ENCODE measurements at places on chromosomes 1 and 21.
A peak's percentile ranks its signal among the peaks of the same experiment; 100 is the strongest.

DNA sequence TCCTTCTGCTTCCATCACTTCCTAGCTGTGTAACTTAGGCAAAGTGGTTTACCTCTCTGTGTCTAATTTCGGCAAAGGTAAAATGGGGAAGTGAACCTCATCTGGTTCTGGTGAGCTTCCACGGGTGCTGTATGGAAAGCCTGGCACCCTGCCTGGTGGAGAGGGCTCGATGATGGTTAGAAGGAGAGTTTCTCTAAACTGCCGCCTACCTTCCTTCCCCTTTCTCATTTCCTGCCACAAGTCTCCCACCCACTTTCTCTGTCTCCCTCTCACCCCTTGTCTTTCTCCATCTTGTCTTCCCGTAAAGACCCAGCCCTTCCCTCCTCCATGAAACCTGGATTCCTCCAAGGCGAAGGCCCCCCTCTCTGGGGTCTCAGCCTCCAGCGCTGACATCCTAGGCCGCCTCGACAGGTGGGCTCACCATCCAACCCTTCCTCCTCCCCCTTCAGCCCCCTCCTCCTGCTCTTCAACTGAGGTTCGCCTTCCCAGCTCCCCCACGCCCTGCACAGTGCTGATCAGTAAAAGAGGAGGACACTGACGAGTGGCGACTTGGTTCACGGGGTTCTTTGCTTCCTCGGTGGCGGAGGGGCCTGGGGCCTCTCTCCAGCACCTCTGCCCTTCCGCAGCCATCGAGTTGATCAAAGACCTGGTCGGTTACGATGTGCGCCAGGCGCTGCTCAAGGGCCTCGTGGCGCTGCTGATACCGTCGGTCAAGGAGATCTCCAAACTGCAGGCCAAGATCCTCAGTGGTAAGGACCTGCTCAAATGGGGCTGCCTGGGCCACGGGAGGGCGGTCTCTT, 7.3 kb downstream of the RNU5D-1 start:
- no peak for DNase-seq

GRCh38 chr1:167431261-167431908, 86.9 kb downstream of the CD247 start:
- DNase-seq: no peak

DNA sequence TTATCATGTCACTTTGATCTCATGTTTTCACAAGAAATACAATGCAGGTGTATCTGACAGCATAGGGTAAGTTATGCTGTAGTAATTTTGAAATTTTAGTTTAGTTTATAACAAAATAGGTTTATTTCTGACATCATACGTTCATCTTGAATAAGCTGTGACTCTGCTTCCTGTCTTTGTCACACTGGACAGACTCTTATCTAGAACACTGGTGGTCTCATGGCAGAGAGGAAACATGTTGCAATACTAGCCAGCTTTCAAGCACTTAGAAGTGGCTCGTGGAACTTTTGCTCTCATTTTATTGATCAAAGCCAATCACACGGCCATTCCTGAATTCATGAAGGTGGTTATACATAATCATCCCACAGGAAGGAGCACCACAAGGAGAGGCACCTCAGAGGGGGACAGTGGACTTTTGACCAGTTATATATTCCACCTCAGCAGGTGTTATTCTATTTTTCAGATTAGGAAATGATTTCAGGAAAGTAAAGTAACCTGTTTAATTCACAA, 46.5 kb downstream of the CYP2J2 start:
- no peak for DNase-seq

DNA sequence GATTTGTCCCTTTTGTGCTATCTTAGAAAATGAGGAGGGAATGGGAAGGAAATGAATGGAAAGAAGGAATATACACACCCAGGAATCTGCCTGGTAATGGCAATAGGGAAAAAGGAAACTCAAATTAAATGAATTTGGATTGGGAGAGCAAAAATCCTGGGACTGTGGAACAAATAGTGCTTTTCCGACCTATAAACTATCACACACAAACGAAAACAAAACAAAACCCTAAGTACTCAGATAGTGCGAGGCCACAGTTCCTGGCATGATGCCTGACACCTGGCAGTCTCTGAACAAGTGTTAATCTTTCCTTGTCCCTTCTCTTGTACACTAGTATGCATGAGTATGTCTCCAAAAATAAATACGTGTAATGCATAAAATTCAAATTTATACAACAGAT, 319.8 kb upstream of the SPAG17 start:
- no peak for DNase-seq

- DNase-seq: no peak
These were observed 1.8 kb downstream of the TNFRSF1B start for GRCh38 chr1:12168451-12169160.

DNA sequence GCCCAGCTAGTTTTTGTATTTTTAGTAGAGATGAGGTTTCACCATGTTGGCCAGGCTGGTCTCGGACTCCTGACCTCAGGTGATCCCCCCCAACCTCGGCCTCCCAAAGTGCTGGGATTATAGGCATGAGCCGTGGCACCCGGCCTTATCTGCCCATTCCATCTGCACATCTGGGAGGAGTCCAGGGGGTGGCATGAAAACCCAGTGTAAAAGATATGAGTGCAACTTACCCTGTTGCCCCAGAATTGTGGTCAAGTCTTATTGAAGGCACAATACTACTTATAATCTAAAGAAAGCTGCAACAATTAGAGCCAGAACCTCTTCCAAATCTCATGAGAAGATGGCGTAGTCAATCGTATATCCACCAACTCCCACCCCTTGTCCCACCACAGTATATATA, 18.4 kb downstream of the CTXND2 start:
- no peak for DNase-seq

DNA sequence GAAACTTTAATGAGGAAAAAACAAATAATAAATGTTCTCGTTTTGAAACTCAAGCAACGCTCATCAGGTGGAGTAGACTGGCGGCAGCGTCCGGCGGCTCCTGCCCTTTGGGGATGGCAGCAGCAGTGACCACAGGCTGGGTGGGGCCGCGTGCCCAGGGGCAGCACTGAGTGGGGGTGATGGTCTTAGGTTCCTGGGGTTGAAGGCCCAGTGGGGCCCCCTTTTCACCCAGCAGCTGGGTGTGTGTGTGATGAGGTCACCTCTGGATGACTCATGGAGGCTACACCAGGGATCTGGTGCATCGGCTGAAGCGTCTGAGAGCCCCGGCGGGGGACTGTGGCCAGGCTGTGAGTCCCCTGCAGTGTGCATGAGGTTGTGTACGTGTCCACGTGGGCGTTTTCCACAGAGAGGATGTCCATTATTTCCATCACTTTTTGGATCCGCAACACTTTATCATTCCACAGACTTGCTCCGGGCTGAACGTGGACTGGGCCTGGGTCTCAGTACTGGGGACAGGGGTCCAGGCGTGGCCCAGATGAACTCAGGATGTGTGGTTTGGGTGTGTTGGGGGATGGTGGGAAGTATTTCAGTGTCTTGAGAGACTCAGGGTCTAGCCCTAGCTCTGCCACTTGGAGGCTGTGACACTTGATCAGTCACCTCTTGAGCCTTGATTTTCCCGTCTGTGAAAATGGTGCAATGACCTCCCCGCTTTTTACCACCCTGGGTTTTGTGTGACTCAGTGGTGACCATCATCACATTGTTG, 25.6 kb downstream of the LDLRAP1 start:
- no peak for DNase-seq

GRCh38 chr1:224929335-224930237, at the start of gene DNAH14:
TSS of gene DNAH14 (plus strand) at chr1:224929675. CDS start at chr1:224952703, 23,028 bp downstream.
- DNase-seq: peak; percentile 68

- no peak for DNase-seq
These were observed 33.0 kb upstream of the SH2D1B start for GRCh38 chr1:162444903-162445302.

- no peak for DNase-seq
These were observed 262.8 kb upstream of the PBX1 start for GRCh38 chr1:164296172-164296571.

DNA sequence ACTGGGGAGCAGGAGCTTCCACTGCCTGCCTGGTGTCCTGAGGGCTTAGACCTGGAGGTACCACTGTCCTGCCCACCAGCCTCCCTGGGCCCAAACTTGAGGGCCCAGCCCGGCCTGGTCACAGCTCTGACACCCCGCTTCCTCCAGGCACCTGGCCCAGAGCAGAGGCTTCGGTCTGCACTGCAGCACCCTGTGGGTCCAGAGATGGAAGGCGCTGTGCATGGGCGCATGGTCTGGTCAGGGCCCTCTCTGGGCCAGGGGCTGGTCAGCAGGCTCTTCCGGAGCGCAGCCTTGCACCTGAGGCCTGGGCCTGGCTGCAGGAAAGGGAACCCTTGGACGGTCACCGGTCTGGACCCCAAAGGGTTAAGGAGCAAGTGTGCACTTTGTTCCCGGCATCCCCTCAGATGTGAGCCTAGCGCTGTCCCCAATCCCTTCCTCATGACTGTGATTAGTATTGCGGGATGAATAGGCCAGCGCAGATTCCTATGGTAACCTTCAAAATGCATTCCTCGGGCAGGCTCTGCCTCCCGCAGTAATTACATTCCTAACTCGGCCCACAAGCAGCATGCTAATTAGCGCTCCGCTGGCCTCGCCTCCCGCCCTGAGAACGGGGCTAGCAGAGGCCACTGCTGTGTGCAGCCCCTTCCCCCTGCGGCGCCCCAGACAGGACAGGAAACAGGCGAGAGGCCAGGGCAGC, 36.3 kb downstream of the PRDM16 start:
- DNase-seq: peak; percentile 64

GRCh38 chr1:118999348-119000071, 11.4 kb upstream of the TBX15 start:
- no peak for DNase-seq

- no peak for DNase-seq
These were observed 12.9 kb downstream of the RCAN1 start for GRCh38 chr21:34602061-34602460.

- no peak for DNase-seq
These were observed 11.7 kb downstream of the LAX1 start for GRCh38 chr1:203776636-203777035.

- no peak for DNase-seq
These were observed 358.0 kb downstream of the LMO4 start for GRCh38 chr1:87686671-87687070.

DNA sequence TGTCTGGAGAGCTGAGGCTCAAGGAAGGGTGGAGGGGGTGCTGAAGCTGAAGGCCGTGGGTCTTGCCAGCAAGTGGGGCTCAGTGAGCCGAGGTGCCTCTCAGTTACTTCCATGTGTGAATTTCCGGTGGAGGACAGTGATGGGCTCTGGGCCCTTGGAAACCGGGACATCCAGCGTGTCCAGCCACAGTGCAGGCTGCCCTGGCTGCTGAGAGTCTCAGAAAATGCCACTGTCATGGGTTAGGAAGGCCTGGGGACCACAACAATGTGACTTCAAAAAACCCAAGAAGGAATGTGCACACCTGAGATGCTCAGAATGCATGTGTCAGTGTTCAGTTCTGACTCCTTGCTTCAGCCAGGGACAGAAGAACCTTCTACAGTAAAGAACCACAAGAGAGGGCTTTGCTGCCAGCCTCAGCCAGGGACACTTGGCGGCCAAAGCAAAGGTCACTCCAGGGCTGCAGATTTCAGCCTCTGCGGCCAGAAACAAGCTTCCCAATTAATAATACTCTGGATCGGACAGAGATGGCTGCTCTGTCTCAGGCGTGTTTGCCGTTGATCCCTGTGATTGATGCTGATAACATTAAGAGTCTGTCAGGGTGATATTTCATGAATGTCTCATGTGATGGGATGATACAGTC, 12.6 kb upstream of the LAMTOR5 start:
- DNase-seq: no peak

DNA sequence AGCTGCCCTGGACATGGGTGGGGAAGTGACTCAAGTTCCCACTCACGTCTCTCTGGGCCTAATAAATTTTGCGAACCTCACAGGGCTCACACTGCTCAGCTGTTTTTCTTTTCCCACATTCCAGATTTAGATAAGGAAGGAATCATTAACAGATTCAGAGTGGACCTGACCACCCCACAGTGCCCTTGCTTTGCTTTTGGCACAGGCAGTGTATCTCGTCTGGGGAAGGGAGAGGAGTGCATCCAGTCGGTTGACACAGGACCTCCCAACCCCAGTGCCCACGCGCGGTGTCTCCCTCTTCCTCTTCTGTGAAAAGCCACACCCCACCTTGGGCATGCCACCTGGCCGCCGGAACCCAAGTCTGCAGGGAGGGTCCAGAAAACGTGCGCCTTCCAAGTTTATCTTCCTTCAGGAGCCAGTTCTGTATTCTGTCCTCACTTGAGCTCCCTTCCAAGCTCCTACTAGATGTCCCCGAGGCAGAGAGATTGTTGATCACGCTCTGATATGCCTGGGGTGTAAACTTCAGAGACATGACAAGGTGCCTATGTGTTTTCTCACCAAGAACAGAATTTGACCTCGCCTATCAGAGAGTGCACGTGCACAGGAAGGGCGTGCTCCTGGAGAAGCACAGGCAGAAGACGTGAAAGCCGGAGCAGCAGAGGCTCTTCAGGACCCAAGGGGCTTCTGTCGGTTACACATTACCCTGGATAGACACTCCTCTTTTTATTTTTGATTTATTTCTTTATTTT, 9.5 kb upstream of the SLC2A5 start:
- no peak for DNase-seq

- no peak for DNase-seq
These were observed 1237.5 kb downstream of the MRPL39 start for GRCh38 chr21:24369746-24370145.

- no peak for DNase-seq
These were observed 54.3 kb upstream of the SDC3 start for GRCh38 chr1:30962609-30963508.

DNA sequence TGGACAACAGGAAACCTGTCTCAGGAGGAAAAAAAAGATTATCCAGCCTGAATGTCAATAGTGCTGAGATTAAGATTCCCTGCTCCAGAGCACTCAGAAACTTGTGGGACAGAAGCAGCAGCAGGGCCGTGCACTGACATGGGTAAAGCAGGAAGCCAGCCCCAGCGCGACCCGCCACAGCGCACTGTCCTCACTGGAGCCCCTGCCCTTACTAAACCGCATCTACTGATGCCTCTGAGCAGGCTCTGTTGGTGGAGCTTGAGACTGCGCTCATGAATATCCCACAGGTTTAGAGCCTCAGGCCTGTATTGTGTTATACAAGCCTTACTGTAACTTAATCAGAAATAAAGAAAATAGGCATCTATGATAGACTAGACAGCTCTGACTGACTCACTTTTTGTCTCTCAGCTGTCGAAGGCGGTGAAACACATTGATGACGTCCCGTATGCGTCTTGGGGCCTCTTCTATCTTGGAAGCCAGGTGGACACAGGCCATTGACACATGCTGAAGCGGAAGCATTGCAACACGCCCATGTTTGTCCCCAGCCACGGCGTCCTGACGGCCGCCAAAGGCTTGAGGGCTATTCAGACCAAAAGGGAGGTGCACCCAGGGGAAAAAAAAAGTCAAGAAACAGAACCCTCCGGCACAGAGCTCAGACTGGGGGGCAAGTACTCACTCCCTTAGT, 1.2 kb downstream of the CCNL2 start:
- no peak for DNase-seq

DNA sequence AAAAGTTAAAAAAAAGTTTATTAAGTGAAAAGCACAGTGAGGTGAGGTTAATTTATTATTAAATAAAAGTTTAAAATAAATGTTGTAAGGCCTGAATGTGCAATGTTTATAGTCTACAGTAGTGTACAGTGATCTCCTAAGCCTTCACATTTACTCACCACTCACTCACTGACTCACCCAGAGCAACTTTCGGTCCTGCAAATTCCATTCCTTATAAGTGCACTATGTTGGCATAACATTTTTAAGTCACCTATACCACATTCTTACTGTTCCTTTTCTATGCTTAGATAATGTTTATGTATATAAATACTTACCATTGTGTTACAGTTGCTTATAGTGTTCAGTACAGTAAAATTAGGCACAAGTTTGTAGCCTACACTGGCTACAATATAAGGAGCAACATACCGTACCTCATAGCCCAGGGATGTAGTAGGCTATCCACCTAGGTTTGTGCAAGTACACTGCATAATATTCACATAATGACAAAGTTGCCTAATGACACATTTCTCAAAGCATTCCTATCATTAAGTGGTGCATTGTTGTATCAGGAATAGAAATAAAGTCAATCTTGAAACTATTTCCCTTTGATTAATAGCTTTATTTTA, 426.5 kb upstream of the BRINP3 start:
- DNase-seq: no peak
